Esophagus squamous epithelium (tissue), 5 donors: ENCODE measurements at places on chromosomes 1 and 21.

DNA sequence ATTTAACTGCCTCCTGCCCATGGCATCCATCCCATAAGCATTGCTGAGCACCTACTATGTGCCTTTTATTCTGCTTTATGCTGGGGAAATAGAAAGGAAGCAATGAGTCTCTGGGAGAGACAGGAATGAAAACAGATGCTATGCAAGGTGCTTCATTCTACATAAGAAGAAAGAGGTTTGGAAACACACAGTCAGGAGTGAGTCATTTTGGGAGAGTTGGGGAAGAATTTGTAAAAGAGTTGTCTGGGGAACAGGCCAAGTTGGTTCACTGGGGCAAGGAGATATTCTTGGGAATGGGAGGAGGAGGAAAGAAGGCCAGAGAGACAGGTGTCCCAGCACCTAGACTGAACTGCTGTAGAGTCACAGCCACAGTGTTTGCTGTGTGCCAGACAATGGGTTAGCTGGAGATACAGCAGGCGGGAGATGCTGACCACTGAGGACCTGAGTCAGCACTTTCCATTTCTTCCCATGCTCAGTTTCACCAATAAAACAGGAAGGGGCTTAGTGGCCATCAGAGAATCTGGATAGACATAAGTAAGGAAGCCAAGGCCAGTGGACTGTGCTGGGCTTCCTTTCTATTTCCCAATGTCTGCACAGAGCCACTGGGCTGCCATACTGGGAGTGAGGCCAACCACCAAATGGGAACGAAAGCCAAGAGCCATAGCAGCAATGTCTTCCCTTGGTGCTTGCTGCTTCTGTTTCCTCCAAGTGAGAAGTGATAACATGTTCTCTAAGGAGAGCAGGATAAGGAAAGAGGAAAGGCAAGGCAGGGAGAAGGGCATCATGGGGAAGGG is 187.7 kb upstream of the USP24 start:
- H3K4me3 ChIP-seq, result no peak overlapping the region
- H3K36me3 ChIP-seq, result no peaks in the 10 kb centered on the region
- H3K27me3 ChIP-seq, result no peaks in the 10 kb centered on the region
- no peak overlapping the region for H3K27ac ChIP-seq

GRCh38 chr1:80535466-80535865 is 1265.3 kb upstream of the ADGRL2 start:
- no peak overlapping the region for H3K27ac ChIP-seq
- H3K4me3 ChIP-seq, result no peak overlapping the region
- H3K27me3 ChIP-seq, result no peaks in the 10 kb centered on the region
- DNase-seq, result no peak
- no peaks in the 10 kb centered on the region for H3K36me3 ChIP-seq

DNA sequence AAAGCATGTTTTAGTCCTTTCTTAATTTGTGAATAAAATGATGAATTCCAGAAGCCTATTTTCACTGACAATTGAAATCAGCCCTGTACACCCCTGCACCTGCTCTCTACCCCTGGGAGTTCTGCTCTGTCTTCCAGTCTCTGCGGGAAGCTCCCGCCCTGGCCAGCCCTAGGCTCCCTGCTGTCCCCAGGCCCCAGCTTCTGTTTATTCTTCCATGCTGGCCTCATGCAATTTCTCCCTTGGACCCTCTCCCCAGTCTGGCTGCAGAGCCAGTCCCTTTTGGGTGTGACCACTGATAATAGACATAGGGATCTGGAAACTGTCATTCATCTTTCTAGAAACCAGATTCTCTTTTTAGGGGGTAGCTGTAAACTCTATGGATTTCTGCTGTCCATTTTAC is 258.6 kb downstream of the GRIK3 start:
- no peaks in the 10 kb centered on the region for H3K36me3 ChIP-seq
- no peaks in the 10 kb centered on the region for H3K27me3 ChIP-seq
- no peak overlapping the region for H3K27ac ChIP-seq
- no peak overlapping the region for H3K4me3 ChIP-seq
- H3K4me1 ChIP-seq, result no peaks in the 10 kb centered on the region

- H3K27ac ChIP-seq, result no peak overlapping the region
- no peaks in the 10 kb centered on the region for H3K36me3 ChIP-seq
- no peak for DNase-seq
- H3K4me1 ChIP-seq, result no peaks in the 10 kb centered on the region
- H3K4me3 ChIP-seq, result no peak overlapping the region
Measured at GRCh38 chr1:111082421-111083203, 57.3 kb downstream of the DRAM2 start.

GRCh38 chr1:96296991-96297390 is 424.6 kb upstream of the PTBP2 start:
- no peak for DNase-seq
- H3K4me1 ChIP-seq, result no peaks in the 10 kb centered on the region
- no peaks in the 10 kb centered on the region for H3K27me3 ChIP-seq
- H3K4me3 ChIP-seq, result no peak overlapping the region
- H3K36me3 ChIP-seq, result no peaks in the 10 kb centered on the region

DNA sequence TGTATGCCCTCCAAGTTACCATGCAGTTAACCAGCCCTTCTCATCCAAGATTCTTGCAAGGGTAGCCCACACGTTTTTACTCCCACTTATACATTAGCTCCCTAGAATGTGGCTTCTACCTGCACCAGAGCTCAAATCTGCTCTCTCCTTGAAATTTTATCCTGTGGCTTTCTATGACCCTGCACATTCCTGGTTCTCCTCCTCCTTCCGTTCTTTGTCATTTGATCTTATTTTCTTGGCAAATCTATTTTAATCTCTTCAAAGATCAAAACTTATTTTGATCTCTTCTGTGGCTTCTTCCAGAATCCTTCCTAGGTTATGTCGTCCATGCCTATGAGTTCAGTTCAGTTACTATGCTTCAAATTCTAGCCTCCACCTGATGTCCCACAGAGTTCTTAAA is 115.6 kb upstream of the GUCA2B start:
- no peaks in the 10 kb centered on the region for H3K27me3 ChIP-seq
- no peaks in the 10 kb centered on the region for H3K4me1 ChIP-seq
- H3K36me3 ChIP-seq, result no peaks in the 10 kb centered on the region
- no peak overlapping the region for H3K4me3 ChIP-seq

DNA sequence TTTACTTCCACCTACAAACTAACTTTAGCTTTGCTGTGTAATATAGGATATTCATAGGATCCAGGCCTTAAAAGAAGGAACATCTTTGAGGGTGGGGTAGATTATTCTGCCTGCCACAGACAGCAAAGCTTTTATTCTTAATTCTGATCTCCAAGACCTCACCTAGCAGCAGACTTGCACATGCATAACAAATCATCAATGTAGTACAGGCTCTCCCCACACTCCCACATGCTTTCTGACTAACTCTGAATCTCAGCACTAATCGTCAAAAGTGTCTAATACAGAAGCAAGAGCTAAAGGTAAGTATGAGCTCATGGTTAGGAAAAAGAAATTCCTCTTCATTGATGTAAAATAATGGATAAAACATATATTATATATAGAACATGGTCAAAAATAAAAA is 1468.5 kb upstream of the B3GALT2 start:
- H3K4me1 ChIP-seq, result no peaks in the 10 kb centered on the region
- no peak for DNase-seq
- H3K4me3 ChIP-seq, result no peak overlapping the region
- H3K36me3 ChIP-seq, result no peaks in the 10 kb centered on the region
- H3K27me3 ChIP-seq, result no peaks in the 10 kb centered on the region

GRCh38 chr1:232932486-232933425 is 17.7 kb upstream of the NTPCR start:
- H3K27me3 ChIP-seq, result no peaks in the 10 kb centered on the region
- no peak overlapping the region for H3K27ac ChIP-seq
- no peaks in the 10 kb centered on the region for H3K4me1 ChIP-seq
- no peak overlapping the region for H3K4me3 ChIP-seq
- no peak for DNase-seq

- peaks cover 5% of the 10 kb centered on the region for H3K4me1 ChIP-seq
- no peaks in the 10 kb centered on the region for H3K36me3 ChIP-seq
- no peak for DNase-seq
- H3K27ac ChIP-seq, result no peak overlapping the region
- no peak overlapping the region for H3K4me3 ChIP-seq
- no peaks in the 10 kb centered on the region for H3K27me3 ChIP-seq
Measured at GRCh38 chr1:94912263-94913184, 14.4 kb downstream of the CNN3 start.

DNA sequence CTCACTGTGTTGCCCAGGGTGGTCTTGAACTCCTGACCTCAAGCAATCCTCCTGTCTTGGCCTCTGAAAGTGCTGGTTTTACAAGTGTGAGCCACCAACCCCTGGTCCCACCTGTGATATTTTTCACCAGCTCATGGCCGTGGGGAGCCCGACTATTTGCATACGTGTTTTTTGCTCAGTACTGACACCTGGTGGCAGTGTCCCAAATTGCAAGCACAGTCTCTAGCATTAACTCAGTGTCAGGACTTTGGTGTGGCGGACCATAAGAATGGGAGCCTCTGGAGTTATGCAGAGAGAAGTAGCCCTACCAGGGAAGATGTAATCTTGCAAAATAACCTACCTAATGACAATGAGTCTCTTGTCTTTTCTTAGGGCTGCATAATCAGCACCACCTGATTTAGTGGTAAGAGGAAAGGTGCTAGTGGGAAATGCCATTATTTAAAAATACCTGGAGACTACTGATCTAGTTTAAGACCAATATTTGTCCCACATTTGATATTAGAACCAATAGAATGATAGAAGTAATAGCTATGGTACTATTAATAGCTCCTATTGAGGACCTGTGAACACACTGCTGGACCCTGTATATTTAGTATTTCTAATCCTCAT is 305.4 kb downstream of the DISC1 start:
- no peaks in the 10 kb centered on the region for H3K27me3 ChIP-seq
- H3K36me3 ChIP-seq, result no peaks in the 10 kb centered on the region
- H3K4me1 ChIP-seq, result peaks cover 67% of the 10 kb centered on the region
- H3K27ac ChIP-seq, result peak overlapping the region; percentile 67

GRCh38 chr1:203663294-203663693 is 36.7 kb downstream of the ATP2B4 start:
- peaks cover 81% of the 10 kb centered on the region for H3K4me1 ChIP-seq
- no peaks in the 10 kb centered on the region for H3K27me3 ChIP-seq
- DNase-seq, result no peak

GRCh38 chr1:168372307-168372706 is 91.6 kb downstream of the TBX19 start:
- H3K4me1 ChIP-seq, result no peaks in the 10 kb centered on the region
- no peak overlapping the region for H3K4me3 ChIP-seq
- no peaks in the 10 kb centered on the region for H3K36me3 ChIP-seq
- H3K27me3 ChIP-seq, result no peaks in the 10 kb centered on the region
- no peak overlapping the region for H3K27ac ChIP-seq

GRCh38 chr1:116763116-116763786 is 9.0 kb downstream of the CD2 start:
- no peak for DNase-seq
- no peaks in the 10 kb centered on the region for H3K27me3 ChIP-seq
- H3K4me3 ChIP-seq, result no peak overlapping the region

DNA sequence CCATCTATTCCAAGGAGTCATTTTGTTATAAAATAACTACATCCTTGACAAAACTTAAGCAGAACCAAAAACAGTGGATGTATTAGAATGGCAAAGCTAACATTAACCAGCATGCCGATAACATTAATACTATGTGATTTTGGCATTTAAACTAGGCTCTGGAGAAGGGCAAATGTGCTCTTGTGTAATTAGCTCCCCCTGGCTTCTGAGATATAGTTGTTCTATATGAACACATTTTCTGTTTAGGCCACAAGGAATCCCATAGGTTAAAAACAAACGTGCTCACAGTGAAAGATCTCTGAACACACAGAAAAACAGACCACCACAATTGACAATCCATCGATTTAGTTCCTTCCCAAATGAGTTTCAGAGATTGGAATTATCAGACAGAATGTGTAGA is 57.4 kb upstream of the TARS2 start:
- H3K27me3 ChIP-seq, result no peaks in the 10 kb centered on the region
- H3K4me1 ChIP-seq, result no peaks in the 10 kb centered on the region
- no peaks in the 10 kb centered on the region for H3K36me3 ChIP-seq
- H3K27ac ChIP-seq, result no peak overlapping the region
- no peak for DNase-seq
- no peak overlapping the region for H3K4me3 ChIP-seq

- H3K4me1 ChIP-seq, result no peaks in the 10 kb centered on the region
- peaks cover 17% of the 10 kb centered on the region for H3K36me3 ChIP-seq
- no peak overlapping the region for H3K27ac ChIP-seq
- H3K27me3 ChIP-seq, result no peaks in the 10 kb centered on the region
Measured at GRCh38 chr1:227131193-227131592, 187.1 kb downstream of the CDC42BPA start.

GRCh38 chr21:23531444-23531843 is 2075.8 kb downstream of the MRPL39 start:
- H3K4me3 ChIP-seq, result no peak overlapping the region
- no peaks in the 10 kb centered on the region for H3K4me1 ChIP-seq
- DNase-seq, result no peak
- no peaks in the 10 kb centered on the region for H3K27me3 ChIP-seq

GRCh38 chr1:167860231-167860923 is 53.6 kb downstream of the ADCY10 start:
- no peaks in the 10 kb centered on the region for H3K4me1 ChIP-seq
- no peak for DNase-seq
- no peaks in the 10 kb centered on the region for H3K36me3 ChIP-seq
- H3K27ac ChIP-seq, result no peak overlapping the region
- H3K4me3 ChIP-seq, result no peak overlapping the region

GRCh38 chr1:186206048-186206570 is 168.9 kb downstream of the TPR start:
- no peak for DNase-seq
- H3K27ac ChIP-seq, result no peak overlapping the region

DNA sequence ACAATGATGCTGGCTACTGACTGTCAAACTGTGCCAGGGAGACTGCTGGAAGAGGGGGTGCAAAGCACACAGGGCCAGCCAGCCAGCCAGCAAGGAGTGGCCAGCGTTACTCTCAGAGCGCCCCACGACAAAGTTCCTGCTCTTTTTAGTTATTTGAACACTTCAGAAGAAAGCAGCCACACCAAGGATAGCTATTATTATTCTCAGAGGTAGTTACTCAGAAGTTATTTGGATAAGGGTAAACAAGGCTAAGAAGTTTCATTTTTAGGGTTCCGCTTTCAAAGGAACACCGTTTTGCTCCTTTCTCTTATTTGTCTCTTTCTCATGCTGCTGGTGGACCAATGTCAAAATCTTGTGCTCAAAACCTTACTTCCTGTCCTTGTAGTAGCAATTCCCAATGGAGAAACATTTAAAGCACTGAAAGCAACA is 59.9 kb downstream of the VANGL2 start:
- H3K27me3 ChIP-seq, result no peaks in the 10 kb centered on the region
- no peak overlapping the region for H3K4me3 ChIP-seq
- no peak overlapping the region for H3K27ac ChIP-seq
- DNase-seq, result no peak

GRCh38 chr1:217196616-217197015 is 434.3 kb downstream of the GPATCH2 start:
- no peak for DNase-seq
- no peaks in the 10 kb centered on the region for H3K4me1 ChIP-seq
- H3K4me3 ChIP-seq, result no peak overlapping the region
- H3K27ac ChIP-seq, result no peak overlapping the region

GRCh38 chr21:16004523-16004922 is 274.7 kb downstream of the USP25 start:
- H3K4me3 ChIP-seq, result no peak overlapping the region
- DNase-seq, result no peak
- no peaks in the 10 kb centered on the region for H3K36me3 ChIP-seq
- H3K27ac ChIP-seq, result no peak overlapping the region
- no peaks in the 10 kb centered on the region for H3K27me3 ChIP-seq
- no peaks in the 10 kb centered on the region for H3K4me1 ChIP-seq

- no peaks in the 10 kb centered on the region for H3K27me3 ChIP-seq
- H3K4me3 ChIP-seq, result no peak overlapping the region
- no peak overlapping the region for H3K27ac ChIP-seq
- no peak for DNase-seq
- H3K4me1 ChIP-seq, result no peaks in the 10 kb centered on the region
Measured at GRCh38 chr1:147676311-147677085, 6.2 kb upstream of the ACP6 start.

GRCh38 chr1:28064064-28064463 is 24.3 kb downstream of the EYA3 start:
- H3K27ac ChIP-seq, result no peak overlapping the region
- peaks cover 10% of the 10 kb centered on the region for H3K36me3 ChIP-seq
- H3K27me3 ChIP-seq, result no peaks in the 10 kb centered on the region
